Activated CD4-positive, alpha-beta T cell treated with anti-CD3 and anti-CD28 coated beads, Interleukin-2, amount 10 ng/mL, durations not matched to agents 7 days and 5 days (primary cell): ENCODE measurements at places on chromosomes 16 and 17.

GRCh38 chr17:42675348-42675964, 1.3 kb downstream of the PLEKHH3 start:
- peaks cover 49% of the 10 kb centered on the region for H3K27me3 ChIP-seq
- peaks cover 50% of the 10 kb centered on the region for H3K4me1 ChIP-seq
- H3K27ac ChIP-seq = no peak overlapping the region
- H3K36me3 ChIP-seq = no peaks in the 10 kb centered on the region
- no peak for DNase-seq

DNA sequence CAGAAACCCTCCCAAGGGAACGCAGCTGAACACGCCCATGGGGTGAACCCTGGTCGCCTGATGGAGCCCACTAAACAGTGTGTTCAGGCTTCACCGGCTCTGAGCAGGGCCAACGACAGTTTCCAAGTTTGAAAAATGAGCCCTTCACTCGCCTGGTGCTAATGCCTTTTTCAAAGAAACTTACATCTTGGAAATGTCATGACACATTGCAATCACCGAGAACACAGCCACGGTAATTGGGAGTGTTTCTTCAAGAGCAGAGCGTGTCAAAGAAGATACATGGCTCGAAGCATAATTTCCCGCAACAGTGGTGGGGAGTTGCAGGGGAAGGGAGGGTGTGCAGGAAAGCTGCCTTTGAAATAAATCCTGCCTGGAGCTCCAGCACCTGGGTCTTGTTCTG, 463.2 kb downstream of the TMEM114 start:
- no peaks in the 10 kb centered on the region for H3K36me3 ChIP-seq
- no peaks in the 10 kb centered on the region for H3K4me1 ChIP-seq
- no peak for DNase-seq
- no peak overlapping the region for H3K27ac ChIP-seq

GRCh38 chr17:51088287-51088686, 32.4 kb downstream of the SPAG9 start:
- DNase-seq = no peak
- H3K27ac ChIP-seq = no peak overlapping the region
- no peak overlapping the region for H3K4me3 ChIP-seq
- H3K4me1 ChIP-seq = peaks cover 6% of the 10 kb centered on the region
- H3K36me3 ChIP-seq = peaks cover 3% of the 10 kb centered on the region

DNA sequence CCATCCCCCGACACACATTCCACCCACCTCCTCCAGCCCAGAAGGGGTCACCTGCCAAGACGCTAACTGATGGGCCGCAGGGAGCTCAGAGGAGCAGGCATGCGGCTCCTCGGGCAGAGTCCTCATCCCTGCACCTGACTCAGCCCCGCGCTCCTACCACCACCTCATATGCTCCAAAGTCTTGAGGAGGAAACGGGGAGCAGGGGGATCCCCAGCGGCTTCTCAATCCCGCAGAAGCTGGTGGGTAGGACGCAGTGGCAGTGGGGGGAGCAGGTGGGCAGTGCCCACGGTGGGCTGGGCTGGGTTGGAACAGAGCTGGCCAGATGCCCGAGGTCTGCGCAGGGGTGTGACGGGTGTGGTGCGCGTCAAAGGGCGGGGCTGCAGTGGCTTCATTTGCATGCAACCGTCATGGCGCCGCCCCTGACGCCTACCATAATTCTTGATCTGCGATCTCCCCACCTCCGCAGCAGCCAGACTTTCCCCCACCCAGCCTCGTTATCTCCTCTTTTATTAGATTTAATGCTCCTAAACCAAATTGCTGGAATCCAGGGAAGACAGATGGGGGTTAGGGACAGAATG, 39.0 kb upstream of the EMP2 start:
- H3K27ac ChIP-seq = no peak overlapping the region

DNA sequence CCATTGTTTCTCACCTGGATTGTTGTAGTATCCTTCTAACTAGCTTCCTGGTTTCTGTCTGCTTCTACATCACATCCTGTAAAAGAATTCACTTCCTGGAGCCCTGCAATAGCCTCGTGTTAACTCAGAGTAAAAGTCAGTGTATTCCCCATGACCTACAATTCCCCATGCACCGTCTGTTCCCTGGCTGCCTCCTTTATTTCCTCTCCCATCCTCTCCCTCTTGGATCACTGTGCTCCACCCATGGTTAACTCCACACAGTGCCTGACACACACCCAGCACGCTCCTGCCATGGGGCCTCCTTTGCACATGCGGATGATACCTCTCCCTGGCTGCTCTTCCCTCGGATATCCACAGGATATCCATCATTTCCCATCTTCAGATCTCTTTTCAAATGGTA, 301.4 kb upstream of the IRX3 start:
- DNase-seq = no peak
- H3K27ac ChIP-seq = no peak overlapping the region

DNA sequence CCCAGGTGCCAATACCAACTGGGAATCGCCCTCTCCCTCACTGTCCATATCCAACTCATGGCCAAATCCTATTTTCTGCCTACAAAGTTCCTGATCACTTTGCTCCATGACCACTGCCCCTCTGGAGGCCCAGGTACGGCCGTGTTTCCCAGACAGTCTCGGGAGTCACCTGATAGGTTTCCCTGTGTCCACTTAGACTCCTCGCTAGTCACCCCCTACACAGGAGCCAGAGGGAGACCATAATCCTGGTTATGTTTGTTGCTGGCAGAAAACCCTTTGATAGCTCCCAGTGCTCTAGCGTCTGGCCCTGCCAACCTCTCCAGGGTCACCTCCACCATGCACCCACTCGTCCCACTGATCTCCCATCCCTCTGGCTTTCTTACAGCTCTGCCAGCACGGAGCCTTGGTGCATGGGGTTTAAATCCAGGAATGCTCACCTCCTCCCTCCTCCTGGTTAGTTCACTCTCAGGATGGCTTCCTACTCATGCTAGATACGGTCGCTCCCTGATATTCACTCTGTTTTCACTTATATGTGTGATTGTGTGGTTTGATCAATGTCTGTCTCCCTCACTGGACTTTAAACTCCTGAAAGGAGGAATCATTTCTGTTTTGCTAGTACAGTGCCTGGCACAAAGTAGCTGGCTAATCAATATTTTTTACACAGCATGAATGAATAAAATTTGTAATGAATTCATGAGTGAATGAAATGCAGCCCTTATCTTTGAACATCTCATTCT, 7.5 kb upstream of the CALB2 start:
- no peak overlapping the region for H3K27ac ChIP-seq
- H3K36me3 ChIP-seq = no peaks in the 10 kb centered on the region

GRCh38 chr17:65231662-65232335, 94.6 kb downstream of the RGS9 start:
- H3K4me1 ChIP-seq = peaks cover 25% of the 10 kb centered on the region
- no peak overlapping the region for H3K27ac ChIP-seq
- no peaks in the 10 kb centered on the region for H3K36me3 ChIP-seq

DNA sequence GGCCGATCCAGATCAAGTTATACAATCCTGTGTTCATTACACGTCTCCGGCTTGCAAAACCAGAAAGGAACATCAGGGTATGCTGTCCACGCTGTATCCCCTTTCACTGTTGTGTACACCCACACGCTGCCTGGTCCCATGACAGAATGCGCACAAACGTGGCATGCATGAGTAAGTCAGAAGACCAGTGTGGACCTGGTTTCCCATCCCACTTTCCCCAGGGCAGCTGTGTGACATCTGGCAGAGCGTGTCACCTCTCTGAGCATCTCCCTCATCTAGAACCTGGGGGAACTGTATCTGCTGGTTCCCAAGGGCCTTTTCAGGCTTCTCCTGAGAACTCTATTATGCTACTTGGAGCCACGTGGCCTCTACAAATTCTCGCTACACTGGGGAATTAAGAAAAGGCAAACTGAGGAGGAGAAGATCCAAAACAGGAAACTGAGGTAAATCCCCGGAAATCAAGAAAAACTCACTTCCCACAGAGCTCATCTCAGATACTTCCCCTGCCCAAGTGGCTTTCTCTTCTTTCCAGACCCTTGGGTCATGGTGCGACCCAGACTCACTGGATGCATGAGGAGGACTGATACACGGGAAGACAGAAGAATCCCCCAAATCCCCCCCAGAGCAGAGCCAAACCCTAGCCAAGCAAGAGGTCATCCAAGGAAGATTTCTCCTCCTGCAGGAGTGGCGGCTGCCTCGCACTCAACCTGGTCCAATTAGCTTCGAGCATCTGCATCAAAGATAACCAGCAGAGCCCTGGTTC, 139.3 kb downstream of the GAS7 start:
- H3K36me3 ChIP-seq = no peaks in the 10 kb centered on the region
- no peaks in the 10 kb centered on the region for H3K27me3 ChIP-seq
- no peak overlapping the region for H3K4me3 ChIP-seq

DNA sequence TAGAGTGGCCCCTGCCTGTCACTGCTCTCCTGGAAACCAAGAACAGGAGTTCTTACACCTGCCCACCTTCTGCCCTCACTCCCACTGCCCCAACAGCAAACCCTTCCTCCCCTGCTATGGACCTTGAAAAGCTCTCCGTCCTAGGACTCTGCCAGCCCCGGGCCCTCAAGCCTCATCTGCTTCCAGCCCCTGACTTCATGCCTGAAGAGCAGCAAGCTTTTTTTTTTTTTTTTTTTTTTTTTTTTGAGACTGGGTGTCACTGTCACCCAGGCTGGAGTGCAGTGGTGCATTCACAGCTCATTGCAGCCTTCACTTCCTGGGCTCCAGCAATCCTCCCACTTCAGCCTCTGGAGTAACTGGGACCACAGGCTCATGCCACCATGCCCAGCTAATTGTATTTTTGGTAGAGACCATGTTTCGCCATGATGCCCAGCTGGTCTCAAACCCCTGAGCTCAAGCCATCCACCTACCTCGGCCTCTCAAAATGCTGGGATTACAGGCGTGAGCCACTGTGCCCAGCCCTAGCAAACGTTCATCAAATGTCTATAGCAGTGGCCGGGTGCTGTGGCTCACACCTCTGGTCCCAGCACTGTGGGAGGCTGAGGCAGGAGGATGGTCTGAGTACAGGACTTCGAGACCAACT, 16.9 kb downstream of the CARHSP1 start:
- H3K36me3 ChIP-seq = peaks cover 46% of the 10 kb centered on the region
- H3K4me3 ChIP-seq = no peak overlapping the region
- no peak for DNase-seq
- peak overlapping the region; percentile 65 for H3K27ac ChIP-seq

DNA sequence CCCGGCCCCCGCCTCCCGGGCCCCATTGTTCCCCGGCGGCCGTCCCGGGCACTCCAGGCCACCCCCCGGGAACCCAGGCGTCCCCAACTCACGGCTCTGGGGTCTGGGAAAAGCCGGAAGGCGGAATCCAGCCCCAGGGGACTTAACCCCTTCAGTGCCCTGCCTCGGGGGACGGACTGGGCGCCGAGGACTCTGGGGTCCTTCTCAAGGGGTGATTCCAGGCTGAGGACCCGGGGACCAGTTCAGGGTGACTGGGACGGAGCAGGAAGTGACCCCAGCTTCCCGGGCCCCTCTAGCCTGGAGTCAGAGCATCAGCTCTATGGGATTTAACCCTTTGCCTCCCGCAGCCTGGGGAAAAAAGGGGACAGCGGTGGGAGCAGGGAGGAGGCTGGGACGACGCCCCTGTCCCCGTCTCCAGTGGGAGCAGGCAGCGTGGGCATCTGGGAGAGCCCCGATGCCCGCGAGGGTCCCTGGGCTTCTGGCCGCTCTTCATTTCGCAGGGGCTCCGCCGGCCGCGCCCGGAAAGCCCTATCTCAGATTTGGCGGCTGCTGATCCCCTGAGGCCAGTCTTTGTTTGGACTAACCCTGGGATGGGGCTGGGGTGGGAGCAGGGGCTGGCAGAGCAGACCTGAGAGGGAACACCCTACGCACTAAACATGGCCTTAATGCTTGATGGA, at the start of gene ZNF629:
Gene ZNF629 (minus strand): TSS at position 270 of the 677 bp plus-strand sequence. CDS start 2,723 bp downstream, outside the sequence.
- no peak within 1 kb of the TSS for H3K27ac ChIP-seq
- peaks cover 28% of the 10 kb centered on the region for H3K27me3 ChIP-seq
- peaks cover 11% of the 10 kb centered on the region for H3K4me1 ChIP-seq

DNA sequence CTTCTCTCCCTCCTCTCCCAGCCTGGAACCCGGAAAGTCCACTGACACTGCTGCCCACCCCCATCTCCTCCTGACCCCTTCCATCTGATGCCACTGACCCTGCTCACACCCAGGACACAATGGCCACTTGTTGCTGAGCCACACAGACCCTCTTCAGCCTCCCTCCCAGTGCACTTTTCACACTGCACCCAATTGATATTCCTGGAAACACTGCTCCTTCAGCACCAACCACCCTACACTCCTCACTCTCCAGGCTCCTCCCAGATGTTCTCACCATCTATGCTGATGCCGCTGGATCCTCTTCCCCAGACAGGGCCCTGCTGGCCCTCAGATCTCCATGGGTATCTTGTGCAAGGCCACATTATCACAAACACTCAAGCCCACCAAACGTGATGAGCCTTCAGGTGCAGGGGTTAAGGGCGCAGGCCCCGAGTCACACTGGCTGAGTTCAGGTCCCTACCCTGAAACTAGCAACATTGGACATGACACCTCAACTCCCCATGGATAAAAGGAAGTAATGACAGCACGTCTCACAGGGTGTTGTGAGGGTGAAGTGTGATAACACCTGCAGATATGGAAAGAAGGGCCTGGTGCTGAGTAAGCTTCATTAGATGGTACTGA, 238.1 kb downstream of the ZNF423 start:
- no peak overlapping the region for H3K4me3 ChIP-seq
- H3K27me3 ChIP-seq = peaks cover 11% of the 10 kb centered on the region
- H3K4me1 ChIP-seq = no peaks in the 10 kb centered on the region
- H3K36me3 ChIP-seq = no peaks in the 10 kb centered on the region

- no peaks in the 10 kb centered on the region for H3K36me3 ChIP-seq
- peaks cover 2% of the 10 kb centered on the region for H3K4me1 ChIP-seq
- no peak overlapping the region for H3K4me3 ChIP-seq
- no peak overlapping the region for H3K27ac ChIP-seq
Measured at GRCh38 chr17:15929941-15930340, 15.0 kb upstream of the ADORA2B start.
